ENCODE measurements at places on chromosomes 3 and 15.

- DNase-seq, result no peak
Observed at GRCh38 chr15:70875001-70875782, 17.0 kb downstream of the THAP10 start.

DNA sequence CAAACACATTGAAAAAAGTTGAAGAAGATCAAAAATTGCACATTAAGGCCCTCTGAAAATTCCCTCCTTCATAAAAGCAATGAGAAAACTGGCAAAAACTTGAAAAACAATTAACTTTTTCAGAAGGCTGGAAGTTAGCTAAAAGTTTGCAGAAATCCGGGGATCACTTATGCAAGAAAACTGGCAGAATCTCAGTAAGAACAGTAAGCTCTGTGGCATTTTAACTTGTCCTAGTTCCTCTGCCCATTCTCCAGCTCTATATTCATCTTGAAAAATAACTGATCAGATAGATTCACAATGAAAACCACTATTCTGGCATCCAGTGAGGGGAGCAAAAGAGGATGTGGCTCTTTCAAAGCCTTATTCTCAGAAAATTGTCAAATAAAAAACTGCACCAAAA lies 566.8 kb downstream of the NTRK3 start:
- DNase-seq, result no peak

DNA sequence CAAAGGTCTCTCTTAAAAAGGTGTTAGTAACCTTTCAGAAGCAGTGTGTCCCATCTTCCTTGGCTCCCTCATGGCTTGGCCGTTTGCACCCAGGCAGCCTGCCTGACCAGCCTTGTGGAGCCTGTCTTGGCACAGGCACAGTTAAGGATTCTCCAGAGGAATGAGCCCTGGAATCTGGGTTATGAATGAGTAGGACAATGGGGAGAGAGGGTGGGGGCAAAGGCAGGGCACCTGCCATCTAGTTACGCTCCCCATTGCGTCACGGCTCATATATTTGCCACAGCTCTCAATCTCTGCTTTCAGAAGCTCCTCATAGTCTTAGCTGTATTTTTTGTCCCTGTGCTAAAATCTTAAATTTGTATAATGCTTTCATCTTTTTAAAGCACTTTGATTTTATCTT lies 50.6 kb downstream of the WDR76 start:
- no peak for DNase-seq

- no peak for DNase-seq
Observed at GRCh38 chr15:60520013-60520824, 41.3 kb upstream of the ICE2 start.

DNA sequence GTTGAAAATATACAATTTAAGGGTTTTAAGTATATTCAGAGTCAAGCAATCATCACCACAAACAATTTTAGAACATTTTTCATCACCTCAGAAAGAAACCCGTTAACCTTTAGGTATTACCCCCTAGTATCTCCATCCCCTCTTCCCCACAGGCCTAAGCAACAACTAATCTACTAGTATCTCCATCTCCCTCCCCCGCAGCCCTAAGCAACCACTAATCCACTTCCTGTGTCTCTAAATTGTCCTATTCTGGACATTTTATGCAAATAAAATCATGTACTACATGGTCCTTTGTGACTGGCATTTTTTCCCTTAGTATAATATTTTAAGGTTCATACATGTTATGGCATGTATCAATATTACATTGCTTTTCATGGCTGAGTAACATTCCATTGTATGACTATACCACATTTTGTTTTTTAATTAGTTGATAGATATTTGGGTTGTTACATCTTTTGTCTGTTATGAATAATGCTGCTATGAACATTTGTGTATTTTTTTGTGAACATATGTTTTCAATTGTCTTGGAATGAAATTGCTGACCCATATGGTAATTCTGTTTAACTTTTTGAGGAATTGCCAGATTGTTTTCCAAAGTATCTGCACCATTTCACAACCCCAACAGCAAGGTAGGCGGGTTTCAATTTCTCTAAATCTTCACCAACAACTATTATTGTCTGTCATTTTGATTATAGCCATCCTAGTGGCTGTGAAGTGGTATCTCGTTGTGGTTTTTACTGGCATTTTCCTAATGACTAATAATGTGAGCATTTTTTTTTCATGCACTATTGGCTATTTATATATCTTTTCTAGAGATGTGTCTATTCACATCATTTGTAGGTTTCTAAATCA lies 215.6 kb upstream of the CD96 start:
- no peak for DNase-seq

GRCh38 chr3:129399895-129400357 lies 28.5 kb downstream of the EFCAB12 start:
- no peak for DNase-seq

- DNase-seq, result no peak
Observed at GRCh38 chr15:94263341-94264273, 32.2 kb downstream of the MCTP2 start.

DNA sequence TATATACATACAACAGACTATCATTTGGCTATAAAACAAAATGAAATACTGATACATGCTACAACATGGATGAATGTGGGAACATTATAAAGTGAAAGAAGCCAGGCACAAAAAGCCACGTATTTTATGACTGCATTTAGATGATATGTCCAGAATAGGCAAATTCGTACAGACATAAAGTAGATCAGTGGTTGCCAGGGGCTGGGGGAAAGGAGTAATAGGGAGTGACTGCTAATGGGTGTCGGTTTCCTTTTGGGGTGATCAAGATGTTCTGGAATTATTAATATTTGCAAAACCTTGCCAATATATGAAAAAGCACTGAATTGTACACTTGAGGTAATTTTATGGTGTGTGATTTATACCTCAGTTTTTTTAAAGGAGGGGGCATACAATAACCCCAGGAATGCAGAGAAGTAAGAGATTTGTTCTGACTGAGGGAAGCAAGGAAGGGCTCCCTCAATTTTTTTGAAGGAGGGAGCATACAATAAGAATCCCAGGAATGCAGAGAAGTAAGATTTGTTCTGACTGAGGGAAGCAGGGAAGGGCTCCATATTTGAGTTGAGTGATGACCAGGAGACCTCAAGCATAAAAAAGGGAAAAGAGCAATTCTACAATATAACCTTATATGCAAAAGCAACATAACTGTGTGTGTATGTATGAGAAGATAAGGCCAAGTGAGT lies 6.2 kb downstream of the PSMD6 start:
- DNase-seq, result no peak

DNA sequence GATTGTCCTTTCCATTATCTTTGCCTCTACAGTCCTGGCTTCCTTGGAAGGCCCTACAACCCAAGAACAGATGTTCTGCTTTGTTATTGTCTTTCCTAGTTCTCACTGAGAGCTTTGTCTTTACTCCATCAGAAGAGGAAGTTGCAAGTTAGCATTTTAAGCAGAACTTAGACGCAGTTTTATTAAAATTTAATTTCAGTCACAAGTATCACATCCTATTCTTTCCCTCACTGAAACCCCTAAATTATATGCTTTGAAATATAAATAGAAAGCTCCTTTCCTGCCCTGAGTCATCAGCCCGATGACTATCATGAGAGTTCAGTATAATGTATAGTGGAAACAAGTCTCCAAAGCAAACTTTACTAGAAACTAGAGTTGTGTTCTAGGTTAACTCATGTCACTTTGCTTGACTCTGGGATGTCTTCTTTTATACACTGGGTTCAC lies 291.2 kb upstream of the RBMS3 start:
- no peak for DNase-seq

- DNase-seq, result no peak
Observed at GRCh38 chr3:131349946-131350347, 31.6 kb upstream of the NUDT16 start.

DNA sequence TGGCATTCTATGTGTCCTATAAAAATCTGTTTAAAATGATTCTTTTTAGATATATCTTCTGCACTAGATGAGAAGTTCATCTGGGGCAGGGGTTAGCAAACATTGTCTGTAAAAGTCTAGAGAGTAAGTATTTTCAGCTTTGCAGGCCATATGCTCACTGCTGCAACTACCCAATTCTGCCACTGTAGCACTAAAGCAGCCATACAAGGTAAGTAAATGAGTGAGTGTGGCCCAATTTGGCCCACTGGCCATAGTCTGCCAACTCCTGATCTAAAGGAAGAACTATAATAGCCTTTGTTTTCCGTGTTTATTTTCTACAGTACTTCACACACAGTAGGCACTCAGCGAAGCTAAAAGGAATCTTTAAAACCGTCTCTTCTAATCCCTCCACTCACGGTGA lies 42.3 kb downstream of the DLG1 start:
- DNase-seq, result no peak

- DNase-seq, result no peak
Observed at GRCh38 chr3:114874522-114874971, 272.5 kb downstream of the ZBTB20 start.

DNA sequence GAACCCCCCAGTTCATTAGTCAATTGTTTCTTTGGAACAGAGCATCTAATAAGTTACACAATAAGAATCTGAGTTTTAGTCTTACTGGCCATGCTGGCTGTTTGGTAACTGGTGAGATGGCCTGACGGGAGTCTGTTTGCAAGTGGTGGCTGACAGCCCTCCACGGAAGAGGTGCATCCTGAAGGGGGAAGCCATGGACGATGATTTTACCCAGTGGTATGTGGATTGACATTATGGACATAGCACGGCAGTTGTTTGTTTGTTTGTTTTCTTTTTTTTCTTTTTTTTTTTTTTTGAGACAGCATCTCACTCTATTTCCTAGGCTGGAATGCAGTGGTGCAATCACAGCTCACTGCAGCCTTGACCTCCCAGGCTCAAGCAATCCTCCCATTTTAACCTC lies 156.0 kb downstream of the RPLP1 start:
- no peak for DNase-seq

- DNase-seq, result no peak
Observed at GRCh38 chr3:129312021-129312639, 33.5 kb downstream of the HMCES start.

GRCh38 chr3:196207833-196208607 lies 3.2 kb downstream of the ZDHHC19 start:
- no peak for DNase-seq

- DNase-seq, result peak; percentile 32
Observed at GRCh38 chr3:42229942-42230688, 35.9 kb downstream of the CCK start.

- DNase-seq, result no peak
Observed at GRCh38 chr3:13598926-13599886, 50.3 kb downstream of the FBLN2 start.

- no peak for DNase-seq
Observed at GRCh38 chr3:123350971-123351370, 97.9 kb downstream of the ADCY5 start.

DNA sequence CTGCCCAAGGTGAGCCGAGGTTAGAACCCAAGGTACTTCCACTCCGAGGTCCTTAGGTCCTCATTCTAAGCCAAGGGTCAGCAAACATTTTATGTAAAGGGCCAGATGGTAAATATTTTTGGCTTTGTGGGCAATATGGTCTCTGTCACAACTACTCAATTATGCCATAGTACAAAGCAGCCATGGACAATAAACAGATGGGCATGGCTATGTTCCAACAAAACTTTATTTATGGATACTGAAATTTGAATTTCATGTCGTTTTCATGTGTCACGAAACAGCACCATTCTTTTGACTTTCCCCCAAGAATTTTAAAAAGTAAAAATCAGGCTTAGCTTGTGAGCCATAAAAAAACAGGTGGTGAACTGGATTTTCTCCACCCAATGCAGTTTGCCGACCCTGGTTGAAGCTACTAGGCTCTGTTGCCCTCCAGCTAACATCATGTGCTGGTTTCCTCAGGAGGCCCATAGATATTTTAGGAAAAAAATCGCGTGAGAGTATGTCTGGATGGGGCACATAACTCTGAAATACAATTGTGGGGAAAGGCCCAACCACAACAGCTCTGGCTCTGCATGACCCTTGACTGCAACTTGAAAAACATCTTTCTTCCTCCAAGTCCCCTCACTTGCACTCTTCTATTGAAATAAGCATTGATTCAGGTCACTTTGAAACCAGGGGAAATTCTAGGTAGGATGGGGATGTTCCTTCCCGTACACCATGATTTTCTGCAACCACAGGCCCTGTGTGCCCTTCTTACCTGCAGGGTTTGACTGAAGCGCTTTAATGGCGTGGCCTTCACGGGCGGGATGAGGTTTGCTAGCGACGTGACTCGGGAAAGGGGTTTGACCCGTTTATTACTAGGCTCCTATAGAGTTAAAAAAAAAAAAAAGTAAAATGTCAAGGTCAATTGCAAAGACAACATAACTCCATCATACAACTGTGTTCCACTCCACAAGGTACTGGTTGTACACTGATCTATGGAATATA lies 28.5 kb downstream of the ARHGEF3 start:
- DNase-seq, result no peak

- DNase-seq, result no peak
Observed at GRCh38 chr3:47113669-47114365, 50.1 kb downstream of the SETD2 start.

GRCh38 chr15:95459273-95459672 lies 871.2 kb upstream of the NR2F2 start:
- DNase-seq, result no peak

GRCh38 chr3:106946866-106947265 lies 430.4 kb upstream of the CCDC54 start:
- DNase-seq, result no peak

GRCh38 chr15:90213122-90213817 lies 12.1 kb downstream of the SEMA4B start:
- no peak for DNase-seq

GRCh38 chr15:53586799-53587198 lies 172.7 kb downstream of the WDR72 start:
- DNase-seq, result peak; percentile 56

DNA sequence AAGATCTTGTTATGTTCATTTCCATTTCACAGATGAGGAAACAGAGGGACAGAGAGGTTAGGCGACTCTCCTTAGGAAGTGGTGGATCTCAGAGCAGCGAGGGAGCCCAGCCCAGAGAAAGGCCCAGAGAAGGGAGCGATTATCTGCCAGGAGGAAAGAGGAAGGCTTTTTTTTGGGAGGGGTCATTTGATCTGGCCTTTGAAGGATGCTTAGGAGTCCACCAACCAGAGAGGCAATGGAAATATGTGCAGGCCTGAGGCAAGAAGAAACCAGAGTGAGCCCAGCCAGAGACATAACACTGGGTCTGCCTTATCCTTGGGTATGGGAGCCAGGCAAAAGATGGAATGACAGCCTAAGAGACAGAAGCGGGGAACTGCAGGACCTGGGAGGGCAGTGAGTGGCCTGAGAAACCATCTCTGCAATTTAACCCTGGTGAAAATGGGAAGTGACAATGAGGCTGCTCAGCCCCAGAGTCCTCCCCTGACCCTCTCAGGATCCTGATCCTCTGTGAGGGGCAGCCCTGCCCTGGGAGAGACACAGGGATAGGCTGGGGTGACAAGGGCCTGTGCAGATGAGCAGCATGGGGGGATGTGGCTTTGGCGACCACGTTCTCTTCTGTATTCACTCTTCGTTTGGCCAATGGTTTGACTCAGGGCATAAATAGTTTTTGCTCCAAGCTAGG lies 163.2 kb downstream of the WNT7A start:
- DNase-seq, result no peak
